Vagina (tissue), 2 donors: ENCODE measurements at places on chromosomes 1 and 21.

DNA sequence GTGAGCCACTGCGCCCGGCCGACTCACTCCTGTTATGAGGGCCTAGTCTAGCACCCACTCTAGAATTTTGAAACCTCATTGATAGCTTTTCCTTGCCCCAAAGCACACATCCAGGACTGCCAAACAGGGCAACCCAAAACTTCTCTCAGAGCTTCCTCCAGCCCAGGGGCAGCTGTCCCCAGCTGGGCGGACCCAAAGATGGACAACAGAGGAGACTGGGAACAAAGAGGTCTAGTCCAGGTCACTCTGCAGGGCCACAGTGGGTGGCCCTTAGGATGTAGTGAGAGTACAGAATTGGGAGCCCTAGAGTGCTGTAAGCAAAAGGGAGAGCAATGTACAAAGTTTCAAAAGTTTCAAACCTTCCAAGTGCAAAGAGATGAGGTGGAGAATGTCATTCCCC lies 1.2 kb downstream of the CD34 start:
- no peak for DNase-seq

- no peak for DNase-seq
Measured at GRCh38 chr1:151047925-151048644, 534 bp downstream of the C1orf56 start.

- DNase-seq, result no peak
Measured at GRCh38 chr1:117128323-117129079, 7.0 kb upstream of the TRIM45 start.

- DNase-seq, result no peak
Measured at GRCh38 chr1:193131266-193131860, 9.5 kb downstream of the CDC73 start.

DNA sequence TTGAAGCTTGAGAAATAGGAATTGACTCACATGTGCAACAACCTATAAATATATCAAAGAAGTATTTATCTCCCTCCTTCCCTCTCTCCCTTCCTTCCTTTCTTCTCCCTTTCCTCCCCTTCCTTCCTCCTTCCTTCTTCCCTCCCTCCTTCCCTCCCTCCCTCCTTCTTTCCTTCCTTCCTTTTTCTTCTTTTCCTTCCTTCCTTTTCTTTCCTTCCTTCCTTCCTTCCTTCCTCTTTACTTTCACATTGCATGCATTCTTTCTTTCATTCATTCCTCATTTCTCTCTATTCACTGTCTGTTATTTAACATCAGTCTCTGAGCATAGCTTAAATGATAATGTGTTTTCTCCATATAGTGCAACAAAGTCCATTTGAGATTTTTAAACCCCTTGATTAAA lies 214.2 kb downstream of the CHRM3 start:
- no peak for DNase-seq

DNA sequence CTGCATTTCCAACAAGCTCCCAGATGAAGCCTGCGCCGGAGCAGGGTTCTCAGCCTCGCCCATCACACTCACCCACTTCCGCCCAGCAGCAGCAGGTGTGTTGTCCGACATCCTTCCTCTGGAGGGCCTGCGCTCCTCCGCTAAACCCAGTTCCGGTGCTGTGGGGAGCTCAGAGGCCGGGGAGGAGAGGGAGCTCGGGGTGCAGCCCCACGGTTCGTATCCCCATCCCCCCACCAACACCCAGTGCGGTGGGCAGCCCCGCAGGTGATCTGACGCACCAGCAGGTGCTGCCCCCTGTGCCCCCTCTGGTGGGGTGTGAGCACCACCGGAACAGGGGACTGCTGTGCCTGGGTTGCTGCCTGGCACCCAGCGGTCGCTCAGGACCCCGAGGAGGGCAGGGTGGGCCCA lies 3.4 kb upstream of the PEX10 start:
- DNase-seq, result no peak

DNA sequence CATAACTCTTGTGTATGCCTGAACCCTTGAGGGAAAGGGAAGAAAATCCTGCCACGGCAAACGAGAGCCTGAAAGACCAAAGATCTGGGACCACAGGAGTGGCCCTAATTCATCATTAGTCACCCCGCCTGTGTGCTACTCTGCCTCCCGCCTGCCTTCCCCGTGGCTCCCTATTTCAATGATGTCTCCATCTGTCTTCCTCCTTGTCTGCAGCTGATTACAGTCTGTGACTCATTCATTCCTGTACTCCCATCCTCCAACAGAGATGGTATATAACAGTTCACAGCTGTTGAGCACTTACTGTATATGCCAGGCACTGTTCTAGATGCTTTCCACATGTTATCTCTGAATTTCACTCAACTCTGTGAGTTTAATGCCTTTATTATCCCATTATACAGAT lies 96.6 kb downstream of the SEC16B start:
- no peak for DNase-seq

- DNase-seq, result no peak
Measured at GRCh38 chr1:160486453-160486852, 36.6 kb downstream of the SLAMF6 start.
